ENCODE measurements at places on chromosomes 16 and 17.
A peak's percentile ranks its signal among the peaks of the same experiment; 100 is the strongest.

GRCh38 chr17:17122781-17123483, 80.7 kb downstream of the MPRIP start:
- no peak for DNase-seq

GRCh38 chr16:58507195-58507962, 7.4 kb downstream of the NDRG4 start:
- DNase-seq: no peak

- DNase-seq: no peak
Measured at GRCh38 chr16:86718118-86718517, 139.8 kb downstream of the FOXL1 start.

- no peak for DNase-seq
Measured at GRCh38 chr17:2177235-2177811, 122.4 kb downstream of the HIC1 start.

DNA sequence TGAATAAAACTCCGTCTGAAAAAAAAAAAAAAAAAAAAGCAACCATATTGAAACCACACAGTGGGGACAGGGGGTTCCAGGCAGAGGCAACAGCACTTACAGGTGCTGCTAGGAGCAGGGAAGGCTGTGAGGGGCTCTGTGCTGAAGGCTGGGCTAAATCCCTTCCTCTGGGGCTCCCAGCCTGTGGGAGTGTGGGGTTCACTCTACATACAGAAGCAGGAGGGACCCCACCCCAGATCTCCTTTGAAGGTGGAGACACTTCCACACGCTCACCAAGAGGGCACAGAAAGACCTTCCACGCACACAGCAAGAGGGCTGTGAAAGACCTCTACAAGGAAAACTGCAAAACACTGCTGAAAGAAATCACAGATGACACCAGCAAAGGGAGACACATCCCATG, 53.9 kb downstream of the USP22 start:
- DNase-seq: no peak

- no peak for DNase-seq
Measured at GRCh38 chr16:85330006-85330693, 217.9 kb upstream of the CIBAR2 start.

- DNase-seq: no peak
Measured at GRCh38 chr17:596287-596686, 118.4 kb downstream of the VPS53 start.

- DNase-seq: no peak
Measured at GRCh38 chr16:69448470-69449193, 24.2 kb downstream of the CYB5B start.

DNA sequence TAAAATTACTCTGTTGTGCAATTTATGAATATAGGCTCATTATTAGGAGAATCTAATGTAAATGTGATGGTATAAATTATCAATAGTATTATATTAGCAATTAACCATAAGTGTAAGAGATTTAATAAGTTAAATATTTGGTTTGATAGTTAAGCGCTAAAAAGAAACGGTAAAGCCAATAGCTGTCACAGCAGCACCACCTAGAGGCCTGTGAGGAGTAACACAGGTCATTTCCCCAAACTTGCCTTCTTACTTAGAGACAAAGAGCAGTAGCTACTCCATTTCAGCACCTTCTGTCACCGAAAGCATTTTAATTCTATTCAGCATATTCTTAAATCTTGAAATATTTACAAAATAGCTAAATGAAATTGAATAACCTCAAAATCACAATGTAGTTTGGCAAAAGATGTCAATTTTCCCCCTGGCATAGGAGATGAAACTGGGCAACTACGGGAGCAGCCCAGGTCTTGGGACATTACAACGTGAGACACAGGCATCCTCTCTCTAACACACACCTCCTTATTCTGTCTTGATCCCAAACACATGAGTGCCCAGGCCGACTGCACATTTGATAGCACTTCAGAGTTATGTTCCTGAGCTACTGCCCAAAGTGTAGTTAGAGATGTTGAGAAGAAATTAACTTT, 14.3 kb upstream of the DYNLRB2 start:
- peak; percentile 41 for DNase-seq

- no peak for DNase-seq
Measured at GRCh38 chr17:28513476-28513875, 7.3 kb downstream of the FOXN1 start.

DNA sequence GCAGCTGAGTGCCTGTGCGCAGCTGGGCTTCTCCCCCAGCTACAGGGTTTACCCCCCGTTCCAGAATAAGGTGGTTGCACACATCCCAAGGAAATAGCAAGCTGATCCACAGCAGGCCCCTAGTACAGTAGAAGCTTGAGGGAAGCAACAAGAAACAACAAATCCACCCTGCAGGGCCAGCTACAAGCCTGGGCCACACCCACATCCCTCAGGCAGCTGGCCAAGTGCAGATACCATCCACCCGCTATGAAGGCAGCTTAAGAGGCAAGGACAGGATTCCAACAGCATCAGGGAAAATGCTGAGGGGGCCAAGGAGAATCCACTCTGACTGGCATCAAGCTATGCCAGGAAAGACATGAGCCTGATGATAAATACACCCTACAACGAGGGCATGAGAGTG, 66.9 kb upstream of the RCVRN start:
- no peak for DNase-seq

GRCh38 chr17:54270499-54270898, 447.8 kb downstream of the KIF2B start:
- DNase-seq: no peak

GRCh38 chr17:77783991-77784820, 174.3 kb upstream of the TNRC6C start:
- DNase-seq: no peak

DNA sequence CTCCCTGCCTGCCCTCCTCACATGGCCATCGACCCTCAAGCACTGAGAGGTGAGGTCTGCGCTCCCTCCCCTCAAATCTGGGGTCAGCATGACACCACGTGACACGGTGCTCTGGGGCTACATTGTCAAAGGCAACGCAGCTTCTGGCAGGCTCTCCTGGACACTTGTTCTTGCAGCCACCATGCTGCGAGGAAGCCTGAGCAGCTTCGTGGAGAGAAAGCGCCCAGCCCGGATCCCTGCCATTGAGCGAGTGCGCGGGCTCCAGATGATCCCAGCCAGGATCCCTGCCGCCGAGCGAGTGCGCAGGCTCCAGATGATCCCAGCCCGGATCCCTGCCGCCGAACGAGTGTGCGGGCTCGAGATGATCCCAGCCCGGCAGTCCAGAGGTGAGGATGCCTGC, 70.9 kb upstream of the METRNL start:
- no peak for DNase-seq

- no peak for DNase-seq
Measured at GRCh38 chr16:85798901-85799496, 345 bp downstream of the EMC8 start.

DNA sequence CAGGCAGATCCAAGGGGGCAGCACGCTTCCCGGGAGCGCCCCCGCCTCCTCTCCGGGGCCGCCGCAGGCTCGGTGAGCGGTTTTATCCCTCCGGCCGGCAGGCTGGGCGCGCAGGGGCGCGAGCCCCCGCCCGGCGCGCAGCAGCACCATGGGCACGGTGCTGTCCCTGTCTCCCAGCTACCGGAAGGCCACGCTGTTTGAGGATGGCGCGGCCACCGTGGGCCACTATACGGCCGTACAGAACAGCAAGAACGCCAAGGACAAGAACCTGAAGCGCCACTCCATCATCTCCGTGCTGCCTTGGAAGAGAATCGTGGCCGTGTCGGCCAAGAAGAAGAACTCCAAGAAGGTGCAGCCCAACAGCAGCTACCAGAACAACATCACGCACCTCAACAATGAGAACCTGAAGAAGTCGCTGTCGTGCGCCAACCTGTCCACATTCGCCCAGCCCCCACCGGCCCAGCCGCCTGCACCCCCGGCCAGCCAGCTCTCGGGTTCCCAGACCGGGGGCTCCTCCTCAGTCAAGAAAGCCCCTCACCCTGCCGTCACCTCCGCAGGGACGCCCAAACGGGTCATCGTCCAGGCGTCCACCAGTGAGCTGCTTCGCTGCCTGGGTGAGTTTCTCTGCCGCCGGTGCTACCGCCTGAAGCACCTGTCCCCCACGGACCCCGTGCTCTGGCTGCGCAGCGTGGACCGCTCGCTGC, 832 bp downstream of the CDK5R1 start:
- DNase-seq: no peak

GRCh38 chr17:37642681-37643080, 565 bp downstream of the DDX52 start:
- peak; percentile 9 for DNase-seq

GRCh38 chr16:67999985-68000384, 701 bp upstream of the DPEP2 start:
- DNase-seq: no peak

GRCh38 chr17:32156656-32157055, 14.4 kb downstream of the RHOT1 start:
- DNase-seq: no peak

GRCh38 chr17:75633486-75634375, 497 bp downstream of the SMIM5 start:
- DNase-seq: peak; percentile 92

DNA sequence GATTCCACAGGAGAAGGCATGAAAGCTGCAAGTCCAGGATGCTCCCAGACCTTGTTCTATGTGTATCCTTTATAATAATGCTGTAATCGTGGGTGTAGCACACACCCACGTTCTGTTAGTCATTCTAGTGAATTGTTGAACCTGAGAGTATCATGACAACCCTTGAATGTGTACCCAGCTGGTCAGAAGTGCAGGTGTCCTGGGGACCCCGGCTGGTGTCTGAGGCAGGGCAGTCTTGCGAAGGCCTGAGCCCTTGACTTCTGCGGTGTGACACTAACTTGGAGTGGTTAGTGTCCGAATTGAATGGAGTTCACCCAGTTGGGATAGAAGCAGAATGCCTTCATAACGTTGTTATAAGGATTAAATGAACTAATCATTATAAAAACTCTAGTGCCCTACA, 218.0 kb upstream of the TNRC6C start:
- no peak for DNase-seq

DNA sequence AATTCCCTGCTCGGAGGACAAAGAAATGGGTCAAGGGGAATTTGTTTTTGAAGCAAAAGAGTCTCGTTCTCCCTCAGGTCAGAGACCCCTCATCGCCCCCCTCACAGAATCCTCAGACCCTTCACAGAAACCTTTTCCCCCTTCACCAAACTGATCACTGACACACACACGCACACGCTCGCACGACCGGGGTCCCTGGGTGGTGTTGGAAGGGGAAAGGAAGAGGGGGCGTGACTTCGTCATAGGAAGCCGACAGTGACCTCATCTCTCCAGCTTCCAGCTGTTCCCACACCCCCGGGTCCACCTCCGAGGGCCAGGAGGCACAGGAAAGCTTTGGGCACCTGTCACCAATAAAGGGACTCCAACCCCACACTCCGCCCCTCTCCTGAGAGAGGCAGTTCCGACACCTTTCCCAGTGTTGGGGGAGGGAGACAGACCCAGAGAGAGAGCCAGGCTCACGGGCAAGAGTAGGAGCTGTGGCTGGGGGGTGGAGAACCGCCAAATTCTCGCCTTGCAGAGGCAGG, 1.2 kb downstream of the ASGR1 start:
- no peak for DNase-seq

DNA sequence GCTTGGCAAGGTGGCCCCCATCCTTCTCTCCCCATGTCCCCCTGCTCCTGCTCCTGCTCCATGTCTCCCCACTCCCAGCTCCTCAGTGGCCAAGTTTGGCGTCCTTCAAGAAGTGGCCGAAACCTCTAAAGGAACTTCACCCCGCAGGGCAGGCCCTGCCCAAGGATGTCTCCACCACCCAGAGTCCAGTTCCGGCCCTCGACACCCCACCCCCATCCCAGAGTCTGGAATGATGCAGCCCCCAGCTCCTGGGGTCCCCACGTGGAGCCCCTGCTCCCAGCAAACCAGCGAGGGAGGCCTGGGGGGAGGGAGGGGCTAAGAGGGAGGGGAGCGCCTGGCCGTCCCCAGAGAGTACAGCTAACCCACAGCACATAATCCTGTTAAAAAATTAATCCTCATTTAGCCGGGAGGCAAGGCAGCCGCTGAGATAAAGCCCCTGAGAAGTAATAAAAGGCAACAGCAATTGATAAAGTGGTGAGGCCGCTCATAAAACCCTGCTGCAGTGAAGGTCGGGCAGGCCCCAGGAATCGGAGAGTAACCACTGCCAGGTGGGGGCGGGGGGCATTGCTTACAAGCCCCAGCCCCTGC, 9.9 kb upstream of the ENPP7 start:
- no peak for DNase-seq

DNA sequence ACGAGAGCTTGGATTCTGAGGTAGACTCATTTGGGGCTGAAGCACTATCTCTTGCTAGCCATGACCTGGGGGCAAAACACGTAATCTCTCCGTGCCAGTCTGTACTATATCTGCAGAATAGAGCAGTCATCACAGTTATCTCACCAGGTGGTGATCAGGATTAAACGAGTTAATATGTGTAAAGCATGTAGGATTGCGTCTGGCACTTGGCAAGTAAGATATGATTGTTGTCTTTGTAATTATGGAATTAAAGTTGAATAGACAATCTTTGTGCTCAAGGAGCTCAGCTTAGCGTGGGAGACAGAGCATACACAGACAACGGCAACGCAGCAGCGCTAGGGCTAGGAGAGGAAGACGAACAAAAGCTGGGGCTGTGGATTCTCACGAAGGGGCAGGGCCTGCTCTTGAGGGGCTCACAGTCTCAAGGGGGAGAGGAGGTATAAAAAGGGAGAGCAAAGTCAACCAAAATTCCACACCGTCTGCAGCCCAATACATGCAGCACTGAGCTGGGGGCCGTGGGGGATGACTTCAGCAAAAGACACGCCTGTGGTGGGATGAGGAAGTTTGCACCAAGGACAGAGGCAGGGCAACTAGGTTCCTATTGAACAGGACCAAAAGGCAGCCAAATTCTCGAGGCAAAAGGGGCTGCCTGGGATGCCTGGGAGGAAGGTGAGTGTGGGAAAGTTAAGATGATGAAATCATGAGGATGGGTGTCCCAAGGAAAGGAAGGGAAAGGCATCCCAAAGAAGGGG, 68.6 kb downstream of the SDK2 start:
- DNase-seq: no peak

- DNase-seq: no peak
Measured at GRCh38 chr17:42111265-42111636, 1.3 kb downstream of the DHX58 start.

GRCh38 chr17:71500761-71501555, 619.9 kb upstream of the SOX9 start:
- DNase-seq: no peak

DNA sequence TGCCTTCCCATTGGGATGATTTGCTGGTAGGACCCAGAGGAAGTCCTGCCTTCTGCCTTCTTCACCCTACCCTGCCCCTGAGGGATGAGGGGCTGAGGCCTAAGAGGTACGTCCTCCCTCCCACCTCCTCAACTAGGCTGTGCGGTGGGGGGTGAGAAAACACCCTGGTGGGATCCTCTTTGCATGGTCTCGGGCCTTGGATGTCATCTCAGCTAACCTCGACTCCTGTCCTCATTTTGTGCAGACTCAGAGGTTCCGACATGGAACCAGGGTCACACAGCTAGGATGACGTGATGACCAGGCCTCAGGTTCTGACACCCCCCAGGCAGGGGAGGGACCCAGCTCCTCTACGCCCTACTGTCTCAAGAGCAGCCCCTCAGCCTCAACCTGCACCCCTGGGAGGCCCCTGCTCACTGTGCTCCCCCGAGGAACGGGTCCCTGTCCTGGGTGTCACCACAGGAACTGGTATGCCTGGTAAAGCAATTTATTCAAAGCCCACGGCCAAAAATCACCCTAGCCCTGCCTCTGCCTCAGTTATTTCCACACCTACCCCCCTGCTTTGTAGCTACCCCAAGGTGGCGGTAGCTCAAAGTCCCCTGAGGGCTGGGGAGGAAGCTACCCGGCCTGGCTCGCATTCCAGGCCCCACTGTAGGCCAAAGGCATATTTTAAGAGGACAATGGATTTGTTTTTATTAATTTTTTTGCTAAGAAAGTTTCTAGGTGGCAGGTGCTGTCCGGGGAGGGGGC, 17.5 kb downstream of the UNC13D start:
- no peak for DNase-seq
